ENCODE measurements at places on chromosomes 11 and 22. TPM values are rescaled to one million over a fixed set of nuclear protein-coding genes. Genes with fewer than 3 reads are reported as not detected.

RFPL2 gene
- not detected for total RNA-seq

MN1 gene
- total RNA-seq: 2.3 TPM

ROBO4 gene
- 15.9 TPM for total RNA-seq

TMA7B gene
- total RNA-seq: not detected

KRTAP5-8 gene
- not detected for total RNA-seq

CD82 gene
- 40.3 TPM for total RNA-seq

GAL3ST1 gene
- total RNA-seq: 0.38 TPM

CAPRIN1 gene
- 232 TPM for total RNA-seq

CD3D gene
- not detected for total RNA-seq

PLCB3 gene
- 51.0 TPM for total RNA-seq

MCAM gene
- 42.9 TPM for total RNA-seq

ACTN3 gene
- total RNA-seq: 11.2 TPM

IGSF9B gene
- 0.57 TPM for total RNA-seq

OR6A2 gene
- not detected for total RNA-seq

PSMA1 gene
- 448 TPM for total RNA-seq

B4GALNT4 gene
- total RNA-seq: 40.8 TPM

SLC22A8 gene
- total RNA-seq: not detected

IRAG1 gene
- not detected for total RNA-seq

FXYD2 gene
- not detected for total RNA-seq

MICALL1 gene
- total RNA-seq: 45.6 TPM

HBG2 gene
- 1.6 TPM for total RNA-seq

OR4D5 gene
- not detected for total RNA-seq

OR8D2 gene
- not detected for total RNA-seq

GAL3ST3 gene
- not detected for total RNA-seq

OR8A1 gene
- not detected for total RNA-seq

TIRAP gene
- total RNA-seq: 2.3 TPM

FGF19 gene
- not detected for total RNA-seq

C1QTNF5 gene
- total RNA-seq: not detected

CALCA gene
- not detected for total RNA-seq

ART5 gene
- total RNA-seq: not detected

LMNTD2 gene
- 2.4 TPM for total RNA-seq

GLYAT gene
- not detected for total RNA-seq

OR52N4 gene
- not detected for total RNA-seq

HTR3A gene
- not detected for total RNA-seq

SYCE3 gene
- not detected for total RNA-seq

VPS37C gene
- 9.7 TPM for total RNA-seq

KRTAP5-2 gene
- total RNA-seq: not detected

PANX2 gene
- 1.5 TPM for total RNA-seq

SCGB2A2 gene
- total RNA-seq: not detected

TMEM45B gene
- not detected for total RNA-seq

MMP13 gene
- 4.2 TPM for total RNA-seq

CCDC157 gene
- 1.2 TPM for total RNA-seq

CCDC116 gene
- not detected for total RNA-seq

TMEM134 gene
- 20.0 TPM for total RNA-seq

CRYBB3 gene
- total RNA-seq: not detected

GATD1 gene
- 42.7 TPM for total RNA-seq

LUZP2 gene
- total RNA-seq: not detected

NXPE2 gene
- total RNA-seq: not detected

OOSP2 gene
- not detected for total RNA-seq

All from A172 (cell line).